ENCODE measurements at places on chromosomes 11 and 22.
A peak's percentile ranks its signal among the peaks of the same experiment; 100 is the strongest.

- no peak for DNase-seq
Measured at GRCh38 chr11:93073508-93074280, 104.2 kb downstream of the MTNR1B start.

DNA sequence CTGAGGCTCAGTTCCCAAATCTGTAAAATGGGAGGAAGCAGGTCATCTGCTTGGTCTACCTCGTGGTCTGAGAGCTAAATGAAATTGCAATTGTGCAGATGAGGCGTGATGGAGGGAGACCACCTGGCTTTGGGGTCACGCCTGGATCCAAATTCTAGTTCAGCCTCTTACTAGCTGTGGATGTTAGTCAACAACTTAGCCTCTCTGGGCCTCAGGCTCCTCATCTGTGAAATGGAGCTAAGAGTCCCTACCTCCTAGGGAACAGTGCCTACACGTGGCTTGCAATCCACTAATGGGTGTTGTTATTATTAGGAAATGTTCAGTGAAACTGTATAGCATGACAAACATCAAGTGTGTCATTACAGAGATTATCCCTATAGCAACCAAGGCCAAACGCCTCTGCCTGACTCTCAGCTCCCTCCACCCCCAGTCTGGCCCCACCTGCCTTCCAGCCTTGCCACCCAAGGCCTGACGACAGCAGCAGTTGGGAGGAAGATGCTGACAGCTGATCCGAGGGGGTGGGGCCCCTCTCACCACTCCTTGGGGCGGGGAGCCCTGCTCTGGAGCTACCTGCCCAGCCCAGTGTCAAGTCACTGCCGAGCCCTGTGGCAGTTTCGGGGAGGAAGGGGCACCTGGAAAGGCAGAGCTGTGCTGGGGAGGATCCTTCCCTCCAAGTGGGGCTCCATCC lies 1.7 kb upstream of the RHOD start:
- peak; percentile 89 for DNase-seq

- peak; percentile 89 for DNase-seq
Measured at GRCh38 chr22:38032681-38033521, 24.3 kb upstream of the PICK1 start.

- DNase-seq: no peak
Measured at GRCh38 chr11:4467811-4468606, 14.4 kb upstream of the OR52K1 start.
